ENCODE measurements at places on chromosomes 1 and 21. TPM values are rescaled to one million over a fixed set of nuclear protein-coding genes. Genes with fewer than 3 reads are reported as not detected.
A peak's percentile ranks its signal among the peaks of the same experiment; 100 is the strongest.

Gene C8A
- not detected for total RNA-seq

Gene FCGR2B
- not detected for total RNA-seq

Gene HECTD3
- total RNA-seq: 33.5 TPM

Gene MAST2
- 25.7 TPM for total RNA-seq

Gene OR10J1
- total RNA-seq: not detected

Gene S100A8
- total RNA-seq: not detected

Gene OR2T33
- total RNA-seq: not detected

Gene GJA9
- total RNA-seq: not detected

Gene PTPN7
- 255 TPM for total RNA-seq

Gene BCAN
- total RNA-seq: not detected

Gene LCK
- 464 TPM for total RNA-seq

Gene F11R
- 13.7 TPM for total RNA-seq

GRCh38 chr1:8878448-8878697 lies at the start of gene ENO1:
Gene ENO1 (minus strand): TSS chr1:8878686. CDS start chr1:8874908, 3,778 bp downstream.
- peak within 1 kb of the TSS; percentile 96 for H3K27ac ChIP-seq
- DNase-seq: no peak
- peak within 1 kb of the TSS; percentile 97 for H3K4me3 ChIP-seq
- no peaks in the 10 kb centered on the region for H3K27me3 ChIP-seq
- H3K4me1 ChIP-seq: peaks cover 40% of the 10 kb centered on the region

DNA sequence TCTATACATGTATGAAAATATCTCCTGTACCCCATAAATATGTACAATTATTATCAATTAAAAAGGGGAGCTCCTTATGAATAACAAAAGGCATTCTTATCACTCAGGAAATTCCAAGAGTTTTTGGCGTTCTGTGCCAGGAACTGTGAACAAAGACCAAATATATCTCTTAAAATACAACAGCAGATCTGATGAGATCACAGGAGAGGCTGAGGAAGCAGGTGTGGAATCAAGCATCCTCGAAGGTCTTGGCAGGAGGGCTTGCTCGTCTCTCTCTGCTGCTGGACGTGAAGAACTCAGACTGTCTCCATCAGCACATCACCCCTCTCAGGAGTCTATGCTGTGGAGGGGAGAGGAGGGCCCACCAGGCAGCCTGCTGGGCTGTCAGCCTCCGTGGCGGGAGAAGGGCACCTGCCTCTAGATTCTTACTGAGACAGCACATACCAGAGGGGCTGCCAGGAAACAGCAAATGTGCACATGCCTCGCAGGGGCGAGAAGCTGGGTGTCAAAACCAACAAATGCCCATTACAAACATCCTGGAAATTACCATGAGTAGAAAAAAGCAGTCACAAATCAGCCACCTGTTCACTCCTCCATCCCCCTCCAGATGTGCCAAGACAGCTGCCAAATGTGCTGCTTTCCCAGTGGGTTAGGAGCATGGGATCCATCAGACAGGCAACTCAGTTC lies 30.8 kb upstream of the FAM89A start:
- H3K27ac ChIP-seq: no peak overlapping the region
- H3K27me3 ChIP-seq: no peaks in the 10 kb centered on the region
- no peak overlapping the region for H3K4me3 ChIP-seq

- H3K27ac ChIP-seq: no peak overlapping the region
- H3K4me1 ChIP-seq: no peaks in the 10 kb centered on the region
- H3K4me3 ChIP-seq: no peak overlapping the region
- H3K36me3 ChIP-seq: no peaks in the 10 kb centered on the region
Observed at GRCh38 chr1:11499601-11500331, 20.8 kb downstream of the DISP3 start.

DNA sequence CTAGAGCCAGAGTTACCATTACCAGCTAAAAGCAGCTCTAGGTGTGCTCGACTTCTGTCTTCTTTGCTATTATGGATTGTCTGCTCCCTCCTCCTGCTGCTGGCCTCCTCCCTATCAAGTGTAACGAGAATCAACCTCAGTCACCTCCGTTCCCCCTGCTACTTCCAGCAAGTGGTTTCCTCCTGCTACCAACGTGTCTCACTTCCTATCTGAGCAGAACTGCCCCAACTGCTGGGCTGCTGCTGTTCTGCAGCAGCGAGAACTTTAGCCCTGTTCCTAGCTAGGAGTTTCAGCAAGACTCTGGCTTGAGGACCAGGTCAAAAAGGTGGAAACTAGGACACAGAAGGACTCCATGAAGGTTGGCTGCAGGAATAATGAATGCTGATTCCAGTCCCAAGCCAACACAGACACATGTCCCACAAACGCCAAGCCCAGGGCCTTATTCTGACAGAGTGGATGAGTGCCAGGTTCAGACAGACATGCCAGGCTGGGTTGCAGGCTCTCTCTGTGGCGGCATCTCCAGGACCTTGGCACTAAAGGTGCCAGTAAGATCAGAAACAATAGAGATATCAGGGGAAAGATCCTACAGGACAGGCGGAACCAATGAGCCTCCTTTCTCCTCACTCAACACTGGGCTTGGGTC lies 46.9 kb downstream of the CD34 start:
- H3K4me3 ChIP-seq: peak overlapping the region; percentile 34
- peaks cover 62% of the 10 kb centered on the region for H3K4me1 ChIP-seq
- H3K27me3 ChIP-seq: no peaks in the 10 kb centered on the region
- DNase-seq: peak; percentile 76
- H3K36me3 ChIP-seq: peaks cover 58% of the 10 kb centered on the region

GRCh38 chr1:102531036-102531435 lies 534.3 kb upstream of the OLFM3 start:
- no peak overlapping the region for H3K4me3 ChIP-seq
- H3K27ac ChIP-seq: no peak overlapping the region
- no peaks in the 10 kb centered on the region for H3K4me1 ChIP-seq
- no peaks in the 10 kb centered on the region for H3K36me3 ChIP-seq

DNA sequence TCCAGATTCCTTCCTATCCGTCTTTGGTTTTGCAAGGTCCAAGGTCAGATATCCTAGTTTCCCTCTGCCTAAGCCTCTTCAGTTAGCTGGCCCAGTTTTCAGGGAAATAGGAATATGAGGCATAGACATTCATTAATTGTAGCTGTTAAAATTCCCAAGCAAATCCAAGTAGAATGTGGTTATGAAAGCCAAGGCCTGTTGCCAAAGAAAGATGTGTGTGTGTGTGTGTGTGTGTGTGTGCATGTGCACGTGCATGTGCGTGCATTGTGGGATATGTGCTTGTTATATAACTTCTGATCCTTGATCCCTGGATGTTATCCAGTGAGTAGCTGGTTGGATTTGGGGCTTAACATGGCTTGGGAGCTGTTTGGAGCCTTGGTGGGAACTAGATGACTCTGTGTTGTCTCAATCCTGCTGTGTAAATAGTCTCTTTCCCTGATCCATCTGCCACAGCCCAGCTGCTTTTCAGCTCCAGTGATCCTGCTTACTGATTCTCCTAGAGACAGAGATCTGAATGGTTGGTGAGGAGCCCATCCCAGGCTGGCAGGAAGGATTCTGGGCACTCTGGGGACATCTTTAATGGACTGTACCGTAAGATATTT lies 70.6 kb upstream of the GCLM start:
- no peaks in the 10 kb centered on the region for H3K4me1 ChIP-seq
- H3K27ac ChIP-seq: no peak overlapping the region
- no peak for DNase-seq
- H3K36me3 ChIP-seq: no peaks in the 10 kb centered on the region

DNA sequence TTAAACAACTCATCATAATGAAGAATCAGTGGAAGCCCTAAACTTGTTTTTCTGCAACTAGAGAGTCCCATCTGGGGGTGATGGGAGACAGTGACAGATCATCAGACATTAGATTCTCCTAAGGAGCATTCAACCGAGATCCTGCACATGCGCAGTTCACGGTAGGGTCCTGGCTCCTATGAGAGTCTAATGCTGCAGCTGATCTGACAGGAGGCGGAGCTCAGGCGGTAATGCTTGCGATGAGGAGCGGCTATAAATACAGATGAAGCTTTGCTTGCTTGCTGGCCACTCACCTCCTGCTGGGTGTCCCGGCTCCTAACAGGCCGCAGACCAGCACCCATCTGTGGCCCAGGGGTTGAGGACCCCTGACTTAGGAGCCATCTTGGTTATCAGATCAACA lies 247.2 kb downstream of the FMN2 start:
- H3K27me3 ChIP-seq: no peaks in the 10 kb centered on the region
- no peak overlapping the region for H3K27ac ChIP-seq
- H3K4me3 ChIP-seq: no peak overlapping the region
- no peak for DNase-seq
- H3K36me3 ChIP-seq: no peaks in the 10 kb centered on the region
- H3K4me1 ChIP-seq: no peaks in the 10 kb centered on the region

DNA sequence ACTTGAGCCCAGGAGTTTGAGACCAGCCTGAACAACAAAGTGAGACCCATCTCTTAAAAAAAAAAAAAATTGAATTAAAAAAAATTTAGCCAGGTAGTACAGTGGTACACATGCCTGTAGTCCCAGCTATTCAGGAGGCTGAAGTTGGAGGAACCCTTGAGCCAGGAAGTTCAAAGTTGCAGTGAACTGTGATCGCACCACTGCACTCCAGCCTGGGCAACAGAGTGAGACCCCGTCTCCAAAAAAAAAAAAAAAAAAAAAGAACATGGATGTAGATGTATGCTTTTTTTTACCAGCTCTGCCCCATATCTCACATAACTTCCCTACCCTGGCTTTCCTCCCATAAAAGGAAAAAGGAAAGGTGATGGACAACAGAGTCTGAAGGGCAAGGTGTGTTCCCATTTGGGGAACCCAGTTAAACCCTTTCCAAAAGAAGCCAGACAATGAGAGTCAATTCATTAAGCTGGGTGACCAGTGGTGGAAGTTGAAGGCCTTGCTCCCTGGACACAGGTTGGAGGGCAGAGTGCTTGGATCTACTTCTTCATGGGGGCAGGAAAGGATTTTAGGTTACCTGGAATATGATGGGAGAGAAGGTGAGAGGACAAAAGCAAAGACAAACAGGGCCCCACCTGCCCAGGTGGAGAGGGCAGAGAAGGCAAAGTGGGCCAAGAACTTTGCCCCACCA lies 2.9 kb downstream of the KRTCAP2 start:
- H3K27ac ChIP-seq: peak overlapping the region; percentile 23
- no peak for DNase-seq
- no peak overlapping the region for H3K4me3 ChIP-seq
- peaks cover 25% of the 10 kb centered on the region for H3K36me3 ChIP-seq

- H3K27me3 ChIP-seq: no peaks in the 10 kb centered on the region
- H3K27ac ChIP-seq: no peak overlapping the region
- DNase-seq: no peak
- H3K4me3 ChIP-seq: no peak overlapping the region
- H3K4me1 ChIP-seq: no peaks in the 10 kb centered on the region
Observed at GRCh38 chr1:216922406-216922805, 199.2 kb upstream of the ESRRG start.

DNA sequence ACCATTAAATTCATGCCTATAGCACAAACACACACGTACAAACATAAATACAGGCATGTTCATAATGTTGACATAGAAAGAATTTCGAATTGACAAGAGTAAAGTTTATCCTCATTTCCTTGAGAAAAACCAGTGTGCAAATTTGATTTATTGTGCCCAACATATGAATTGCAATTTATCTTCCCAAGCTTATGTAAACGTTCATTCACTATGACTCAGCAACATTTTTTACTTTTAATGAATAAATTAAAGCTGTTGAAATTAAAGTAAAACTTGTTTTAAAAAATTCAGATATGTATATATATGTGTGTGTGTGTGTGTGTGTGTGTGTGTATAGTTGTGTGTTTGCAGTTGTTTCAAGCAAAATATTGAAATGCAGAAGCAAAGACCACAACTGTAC lies 1067.9 kb downstream of the BRINP3 start:
- no peak overlapping the region for H3K27ac ChIP-seq
- H3K36me3 ChIP-seq: no peaks in the 10 kb centered on the region
- no peaks in the 10 kb centered on the region for H3K4me1 ChIP-seq
- no peaks in the 10 kb centered on the region for H3K27me3 ChIP-seq

DNA sequence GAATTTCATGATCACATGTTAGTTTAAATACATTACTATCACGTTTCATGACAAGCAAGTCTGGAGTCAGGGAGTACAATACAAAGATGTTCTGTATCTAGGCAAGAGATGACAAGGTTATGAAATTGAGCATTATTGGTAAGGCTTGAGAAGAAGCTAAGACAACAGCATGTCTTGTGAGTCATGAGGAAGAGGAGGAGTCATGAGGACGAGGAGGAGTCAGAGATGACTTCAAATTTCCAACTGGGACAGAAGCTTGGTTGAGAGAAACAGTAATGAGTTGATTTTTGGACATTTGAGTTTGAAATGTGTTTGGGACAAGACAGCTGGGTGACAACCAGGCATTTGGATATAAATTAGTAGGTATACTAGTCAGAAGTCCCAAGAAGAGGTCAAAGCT lies 4.3 kb upstream of the UBE2U start:
- no peaks in the 10 kb centered on the region for H3K36me3 ChIP-seq
- H3K4me1 ChIP-seq: no peaks in the 10 kb centered on the region
- H3K4me3 ChIP-seq: no peak overlapping the region
- H3K27me3 ChIP-seq: no peaks in the 10 kb centered on the region
- no peak overlapping the region for H3K27ac ChIP-seq
- DNase-seq: no peak

- H3K27ac ChIP-seq: peak overlapping the region; percentile 7
- H3K4me3 ChIP-seq: no peak overlapping the region
- peaks cover 8% of the 10 kb centered on the region for H3K4me1 ChIP-seq
- H3K36me3 ChIP-seq: peaks cover 23% of the 10 kb centered on the region
Observed at GRCh38 chr1:112687785-112688496, 13.5 kb downstream of the MOV10 start.

DNA sequence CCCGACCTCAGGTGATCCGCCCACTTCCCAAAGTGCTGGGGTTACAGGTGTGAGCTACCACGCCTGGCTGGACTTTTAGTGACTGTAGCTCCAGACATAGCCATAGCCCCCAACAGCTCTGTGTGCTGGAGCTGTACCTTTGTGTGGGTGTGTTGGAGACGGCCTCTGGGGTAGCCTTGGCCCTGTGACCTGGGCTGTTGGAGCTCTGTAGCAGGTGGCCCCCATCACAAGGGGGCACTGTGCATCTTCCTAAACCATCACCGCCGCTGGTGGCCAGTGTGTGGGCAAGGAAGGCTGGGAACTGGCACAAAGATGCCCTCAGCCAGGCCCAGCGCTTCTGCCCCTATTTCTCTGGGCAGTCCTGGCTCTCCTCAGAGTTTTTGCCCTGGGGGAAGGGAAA lies 38.4 kb upstream of the FOXO6 start:
- no peak for DNase-seq
- H3K36me3 ChIP-seq: no peaks in the 10 kb centered on the region
- peaks cover 3% of the 10 kb centered on the region for H3K27me3 ChIP-seq
- H3K4me3 ChIP-seq: no peak overlapping the region
- no peak overlapping the region for H3K27ac ChIP-seq

- no peaks in the 10 kb centered on the region for H3K36me3 ChIP-seq
- H3K4me1 ChIP-seq: no peaks in the 10 kb centered on the region
- H3K4me3 ChIP-seq: no peak overlapping the region
Observed at GRCh38 chr1:110756506-110756905, 81.8 kb upstream of the KCNA3 start.

All from activated CD8-positive, alpha-beta T cell treated with anti-CD3 and anti-CD28 coated beads, Interleukin-2, amount 10 ng/mL, durations not matched to agents 7 days and 5 days (primary cell).